ENCODE measurements at places on chromosomes 5 and 9. TPM values are rescaled to one million over a fixed set of nuclear protein-coding genes. Genes with fewer than 3 reads are reported as not detected.

GRCh38 chr5:92979716-92980115, 601.3 kb downstream of the NR2F1-AS1 start:
- DNase-seq = no peak

DNA sequence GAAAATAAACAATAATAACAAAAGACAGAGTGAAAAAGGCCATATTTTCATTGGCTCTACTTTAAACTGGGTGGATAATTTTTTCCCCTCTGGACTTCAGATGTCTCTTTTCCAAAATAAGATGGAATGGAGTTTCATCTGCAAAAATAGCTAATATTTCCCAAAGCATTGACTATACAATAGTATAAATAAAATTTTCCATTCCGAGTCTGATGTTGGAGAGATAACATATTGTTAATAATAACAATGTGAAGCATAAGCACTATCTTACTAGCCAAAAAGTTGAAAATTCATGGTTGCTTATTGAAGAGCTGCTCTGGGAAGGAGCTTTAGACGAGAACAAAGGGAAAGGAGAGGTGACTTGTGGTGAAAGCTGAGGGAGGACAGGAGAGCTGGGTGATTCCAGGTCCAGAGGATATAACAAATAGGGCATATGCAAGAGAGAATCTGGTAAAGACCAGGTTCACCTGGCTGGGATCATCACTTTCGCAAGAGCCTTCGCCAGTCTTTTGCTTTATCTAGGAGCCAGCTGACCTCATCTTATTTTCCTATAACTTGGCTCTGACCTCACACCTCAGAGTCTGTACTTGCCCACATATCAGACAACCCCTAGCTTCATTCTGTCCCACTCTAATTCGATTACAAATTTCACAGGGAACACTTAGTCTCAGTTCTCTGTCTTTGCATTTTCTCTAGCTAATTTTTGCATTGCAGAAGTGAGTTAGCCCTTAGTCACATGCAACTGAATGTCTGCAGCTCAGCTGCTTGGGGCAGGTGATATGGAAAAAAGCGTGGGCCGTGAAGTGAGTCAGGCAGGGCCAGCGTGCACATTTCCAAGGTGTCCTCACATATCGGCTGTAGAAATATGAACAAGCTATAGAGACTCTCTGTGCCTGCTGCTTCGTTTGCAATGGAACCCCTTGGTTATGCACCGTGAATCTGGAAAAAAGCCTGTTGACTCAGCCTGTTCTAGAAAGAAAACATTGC, 7.6 kb upstream of the ZNF474 start:
- DNase-seq = no peak

Gene TRPM3
- total RNA-seq = 7.5 TPM

Gene FAM200C
- 6.3 TPM for total RNA-seq

DNA sequence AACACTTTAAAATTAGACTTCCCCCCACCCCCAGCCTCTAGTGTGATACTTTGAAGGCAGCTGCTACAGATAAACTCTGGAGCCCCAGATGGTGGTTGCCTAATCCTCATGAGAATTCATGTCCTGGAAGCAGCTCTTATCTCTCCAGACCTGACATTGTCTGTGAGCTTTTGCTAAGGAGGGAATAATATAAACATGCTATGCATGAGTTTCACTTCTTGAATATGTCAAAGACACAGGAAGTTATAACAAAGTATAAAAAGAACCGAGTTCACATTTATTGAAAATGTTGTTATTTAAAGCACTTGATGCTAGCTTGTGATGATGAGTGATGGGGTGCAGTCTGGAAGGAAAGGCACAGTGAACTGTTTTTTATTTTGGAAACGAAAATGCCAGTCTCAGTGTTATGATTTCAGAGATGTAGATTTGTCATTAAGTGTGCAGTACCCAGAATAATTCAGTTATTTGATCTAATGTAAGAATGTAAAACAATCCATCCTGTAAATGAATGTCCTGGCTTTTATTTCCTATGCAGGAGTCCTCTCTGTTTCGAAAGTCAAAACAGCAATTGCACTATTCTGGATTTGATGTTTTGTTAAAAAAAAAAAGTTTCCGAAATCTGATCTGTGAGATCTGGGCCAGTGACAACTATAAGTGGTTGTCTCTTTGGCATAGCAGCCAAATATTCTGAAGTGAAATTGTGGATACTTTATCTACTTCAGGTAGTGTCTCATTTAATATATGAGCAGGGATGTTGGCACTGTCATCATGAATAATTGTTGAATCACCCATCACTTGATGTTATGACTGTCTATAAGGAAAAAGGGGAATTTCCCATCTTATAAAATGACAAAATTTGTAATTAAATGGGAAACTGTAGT, 77.0 kb downstream of the ZCCHC7 start:
- DNase-seq = no peak

Gene PTCH1
- 85.9 TPM for total RNA-seq

DNA sequence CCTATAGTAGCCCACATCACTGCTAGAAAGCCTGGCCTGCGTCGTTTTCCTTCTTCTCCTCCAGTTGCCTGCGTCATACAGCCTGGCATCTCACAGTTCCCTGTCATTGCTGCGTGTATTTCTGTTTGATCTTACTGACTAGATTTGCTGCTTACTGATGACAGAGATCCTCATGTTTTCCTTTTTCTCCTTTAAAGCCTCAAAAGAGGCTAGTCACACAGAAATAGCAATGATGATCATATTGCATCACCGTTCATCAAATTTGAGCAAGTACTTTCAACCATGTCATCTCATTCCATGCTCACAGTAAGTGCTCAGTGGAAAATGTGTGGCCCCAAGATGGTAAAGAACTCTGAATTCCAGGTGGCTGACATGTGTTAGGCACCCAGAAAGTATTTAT, 76.8 kb downstream of the MVB12B start:
- DNase-seq = no peak

Gene CYLC2
- not detected for total RNA-seq

DNA sequence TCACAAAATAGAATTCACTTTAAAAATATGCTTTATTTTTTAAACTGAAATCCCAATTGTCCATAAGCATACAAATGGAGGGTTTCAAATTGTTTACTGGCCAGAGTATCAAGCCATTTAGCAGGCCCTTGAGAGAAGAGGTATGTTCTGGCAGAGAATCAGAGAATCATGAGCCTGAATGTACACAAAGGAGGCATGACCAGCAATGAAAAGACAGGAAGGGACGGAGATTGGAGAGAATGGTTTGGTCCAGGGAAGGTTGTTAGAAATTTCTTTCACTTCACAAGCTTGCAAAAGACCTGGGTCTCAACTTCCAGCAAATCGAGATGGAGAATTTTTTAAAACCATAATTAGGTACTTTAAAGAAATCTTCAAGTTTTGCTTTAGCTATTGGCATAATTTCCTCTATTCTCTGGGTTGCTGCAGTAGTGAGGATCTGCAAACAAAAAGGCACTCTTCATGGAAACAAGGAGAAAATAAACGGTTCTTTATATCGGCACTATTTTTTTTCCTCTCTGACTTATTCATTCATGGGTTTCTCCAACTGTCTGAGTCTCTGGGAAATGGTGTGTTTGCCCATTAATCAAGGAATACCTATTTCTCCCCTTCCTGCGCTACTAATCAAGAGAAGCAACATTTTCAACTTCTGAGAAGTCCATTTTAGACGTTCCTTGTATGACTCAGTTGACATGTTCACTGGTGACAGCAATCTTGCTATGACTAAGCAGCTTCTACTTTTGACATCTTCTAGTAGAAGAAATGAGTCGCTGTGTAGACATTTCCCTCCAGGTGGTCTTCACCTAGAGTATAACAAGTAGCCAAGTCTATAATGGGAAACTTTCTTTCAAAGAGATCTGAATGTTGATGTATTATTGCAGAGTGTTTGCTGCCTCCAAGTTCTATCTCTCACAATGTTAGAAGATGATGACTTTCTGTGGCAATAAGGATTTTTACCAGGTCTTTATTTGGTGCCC, 23.1 kb upstream of the ERCC6L2 start:
- DNase-seq = no peak

DNA sequence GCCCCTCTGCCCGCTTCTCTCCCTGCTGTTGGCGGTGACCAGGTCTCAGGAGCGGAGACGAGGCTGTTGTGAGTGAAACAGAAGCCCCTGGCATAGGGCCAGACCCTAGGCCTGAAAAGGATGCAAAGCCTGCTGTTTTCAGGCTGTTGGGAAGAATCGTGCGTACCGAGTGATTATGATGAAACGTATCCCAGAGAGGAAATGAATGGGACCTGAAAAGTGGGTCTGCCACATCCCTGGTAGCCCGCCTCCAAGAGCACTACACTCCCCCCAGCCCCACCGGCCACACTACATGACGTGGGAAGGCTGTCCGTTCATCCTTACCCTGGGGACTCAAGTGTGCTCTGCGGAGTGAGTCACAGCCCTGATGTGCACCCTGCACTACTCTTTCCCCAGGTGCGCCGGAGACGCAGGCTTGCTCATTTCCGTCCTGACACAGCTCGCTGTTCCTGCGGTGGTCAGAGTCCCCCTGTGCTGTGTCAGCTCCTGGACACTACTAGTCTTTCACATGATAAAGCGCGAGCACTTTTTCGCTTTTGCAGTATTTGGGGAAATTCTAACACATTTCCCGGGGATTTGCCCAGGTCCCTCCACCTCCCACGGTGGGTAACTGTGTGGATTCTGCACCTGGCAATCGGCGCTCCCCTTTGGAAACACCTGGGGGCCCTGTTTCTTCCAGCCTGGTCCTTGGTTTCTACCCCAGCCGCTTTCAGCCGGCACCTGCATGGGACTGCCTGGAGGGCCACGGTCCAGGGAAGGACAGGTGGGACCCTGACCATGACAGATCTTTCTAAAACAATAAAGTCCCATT, 91.5 kb downstream of the ANKRD33B start:
- DNase-seq = no peak

Gene CCL19
- total RNA-seq = not detected

DNA sequence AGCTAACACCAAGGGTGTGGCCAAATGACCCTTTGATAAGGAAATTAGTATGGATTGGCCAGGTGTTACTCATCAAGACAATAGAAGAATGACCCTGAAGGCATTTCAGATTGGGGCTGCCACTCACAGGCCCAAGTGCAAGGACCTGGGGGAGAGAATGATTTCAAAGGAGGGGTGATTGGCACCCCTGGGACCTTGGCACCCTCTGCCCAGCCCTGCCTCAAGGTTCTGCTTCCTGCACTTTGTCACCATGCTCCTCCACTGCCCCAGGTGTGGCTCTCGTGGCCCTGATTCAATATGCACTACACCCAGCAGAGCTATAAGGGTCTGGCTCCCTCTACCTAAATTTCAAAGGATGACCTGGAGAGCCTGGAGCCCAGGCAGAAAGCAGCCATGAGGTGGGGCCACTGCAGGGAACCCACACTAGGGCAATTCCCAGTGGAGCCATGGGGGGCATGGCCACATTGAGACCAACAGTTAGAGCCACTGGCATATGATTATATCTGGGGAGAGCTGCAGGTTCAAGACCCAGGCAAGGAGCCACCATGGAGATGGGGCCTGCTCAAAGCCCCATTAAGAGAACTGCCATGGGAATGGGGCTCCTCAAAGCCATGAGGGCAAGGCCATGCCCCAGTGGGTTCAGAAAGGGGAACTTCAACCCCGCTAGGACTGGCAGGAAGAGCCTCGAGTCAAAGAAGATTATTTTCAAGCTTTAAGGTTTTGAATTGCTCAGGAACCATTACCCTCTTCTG, 93.0 kb downstream of the CEMIP2 start:
- DNase-seq = no peak

GRCh38 chr9:108100571-108100970, 611.0 kb upstream of the KLF4 start:
- no peak for DNase-seq

All from tibial nerve (tissue), 4 donors.